H9 (cell line): ENCODE measurements at places on chromosomes 6 and 20. TPM values are rescaled to one million over a fixed set of nuclear protein-coding genes. Genes with fewer than 3 reads are reported as not detected.

Gene SIRPB2
- total RNA-seq, result not detected in 2 replicates

Gene MYO6
- 46.9 and 48.1 TPM in 2 replicates for total RNA-seq

Gene SRMS
- 0.70 and 0.79 TPM in 2 replicates for total RNA-seq

Gene EFCAB8
- total RNA-seq, result 0.09 TPM in 1 of 2 replicates, not detected in the other

Gene NKX2-2
- 0.11 TPM in 1 of 2 replicates, not detected in the other for total RNA-seq

DNA sequence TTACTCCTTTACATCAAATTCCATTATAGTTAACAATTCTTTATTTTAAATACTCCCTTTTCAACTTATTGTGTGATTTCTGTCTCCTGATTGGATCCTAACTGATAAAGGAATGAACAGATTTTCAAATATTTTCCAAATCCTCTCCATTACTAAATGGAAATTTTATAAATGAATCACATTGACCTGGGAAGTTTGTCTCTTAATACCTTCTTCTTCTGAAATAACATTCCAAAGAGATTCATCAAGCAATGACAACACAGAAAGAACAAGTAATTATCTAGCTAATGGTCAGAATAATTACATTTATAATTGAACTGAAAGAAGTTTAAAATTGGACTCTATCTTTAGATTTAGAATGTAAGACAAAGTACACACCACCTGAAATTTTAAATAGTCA is 515.4 kb upstream of the PTCHD4 start:
- H3K4me1 ChIP-seq, result no peaks in the 10 kb centered on the region
- H3K27ac ChIP-seq, result no peak overlapping the region
- no peak for DNase-seq
- no peak overlapping the region for H3K4me3 ChIP-seq

- no peak overlapping the region for H3K27ac ChIP-seq
- no peaks in the 10 kb centered on the region for H3K27me3 ChIP-seq
- DNase-seq, result no peak
- no peak overlapping the region for H3K4me3 ChIP-seq
- H3K36me3 ChIP-seq, result no peaks in the 10 kb centered on the region
- H3K4me1 ChIP-seq, result peaks cover 2% of the 10 kb centered on the region; the same call in 1 of the 2 replicates
Measured at GRCh38 chr6:122059918-122060317, 339.5 kb upstream of the HSF2 start.

GRCh38 chr6:91438570-91438969 is 851.7 kb upstream of the MAP3K7 start:
- H3K27me3 ChIP-seq, result no peaks in the 10 kb centered on the region
- no peak overlapping the region for H3K4me3 ChIP-seq
- DNase-seq, result no peak
- no peaks in the 10 kb centered on the region for H3K36me3 ChIP-seq
- no peak overlapping the region for H3K27ac ChIP-seq

DNA sequence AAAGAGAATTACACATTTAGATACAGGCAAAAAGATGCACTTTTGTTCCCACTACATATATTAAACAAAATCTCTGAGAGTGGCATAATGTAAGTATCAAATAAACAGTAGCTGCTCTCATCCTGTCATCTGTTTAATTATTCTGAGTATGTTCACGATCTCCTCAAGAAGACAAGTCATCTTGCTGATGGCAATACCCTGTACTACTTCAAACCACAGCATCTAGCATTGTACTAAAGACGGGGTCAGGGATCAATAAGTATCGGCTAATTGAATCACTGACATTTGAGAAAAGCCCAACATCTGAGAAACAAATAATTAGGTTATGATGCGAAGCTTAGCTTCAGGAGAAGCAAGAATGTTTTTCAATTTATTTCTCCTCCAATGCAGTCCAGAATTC is 175.1 kb downstream of the PTPRK start:
- H3K27me3 ChIP-seq, result no peaks in the 10 kb centered on the region
- DNase-seq, result no peak
- no peaks in the 10 kb centered on the region for H3K36me3 ChIP-seq
- no peak overlapping the region for H3K27ac ChIP-seq
- H3K4me1 ChIP-seq, result no peaks in the 10 kb centered on the region

DNA sequence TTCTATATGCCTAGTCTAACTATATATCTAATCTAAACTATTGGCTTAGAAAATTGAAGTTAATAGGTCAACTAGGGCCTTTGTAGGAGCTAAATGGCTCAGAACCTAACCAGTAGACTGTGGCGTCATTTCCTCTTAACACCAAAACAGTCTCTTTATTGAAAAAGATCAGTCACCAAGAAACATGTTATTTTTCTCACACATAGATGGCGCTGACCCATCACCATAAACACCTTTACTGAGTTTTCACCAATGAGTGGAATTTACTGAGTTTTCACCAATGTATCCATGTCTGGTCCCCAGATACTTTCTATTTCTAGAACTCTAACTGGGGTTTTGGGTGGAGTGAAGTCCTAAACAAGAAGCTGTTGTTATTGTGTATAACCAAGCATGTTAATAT is 636.0 kb downstream of the BCKDHB start:
- no peak overlapping the region for H3K27ac ChIP-seq
- peaks cover 4% of the 10 kb centered on the region; the same call in 1 of the 2 replicates for H3K36me3 ChIP-seq
- H3K4me3 ChIP-seq, result no peak overlapping the region
- no peaks in the 10 kb centered on the region for H3K27me3 ChIP-seq
- H3K4me1 ChIP-seq, result no peaks in the 10 kb centered on the region
- DNase-seq, result no peak

DNA sequence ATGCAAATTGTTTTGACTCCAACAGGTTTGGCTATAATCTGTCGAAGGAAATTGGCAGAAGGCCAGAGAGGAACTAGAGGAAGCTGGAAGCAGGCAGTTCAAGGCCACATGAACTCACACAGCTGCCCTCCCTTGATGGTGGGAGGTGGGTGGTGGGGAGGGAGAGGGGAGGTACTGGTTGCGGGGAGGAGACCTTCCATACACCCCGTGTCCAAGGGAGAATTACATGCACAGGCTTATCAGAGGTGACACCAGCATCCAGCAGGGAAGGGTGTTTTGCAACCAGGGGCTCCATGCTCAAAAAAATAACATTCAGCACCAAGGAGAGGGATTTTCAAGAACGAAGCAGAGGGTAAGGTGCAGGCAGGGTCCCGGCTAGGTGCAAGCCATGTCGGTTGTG is 9.1 kb downstream of the PRND start:
- H3K4me3 ChIP-seq, result no peak overlapping the region
- no peaks in the 10 kb centered on the region for H3K27me3 ChIP-seq
- DNase-seq, result no peak
- H3K36me3 ChIP-seq, result no peaks in the 10 kb centered on the region
